ENCODE measurements at places on chromosomes 11 and 22.

DNA sequence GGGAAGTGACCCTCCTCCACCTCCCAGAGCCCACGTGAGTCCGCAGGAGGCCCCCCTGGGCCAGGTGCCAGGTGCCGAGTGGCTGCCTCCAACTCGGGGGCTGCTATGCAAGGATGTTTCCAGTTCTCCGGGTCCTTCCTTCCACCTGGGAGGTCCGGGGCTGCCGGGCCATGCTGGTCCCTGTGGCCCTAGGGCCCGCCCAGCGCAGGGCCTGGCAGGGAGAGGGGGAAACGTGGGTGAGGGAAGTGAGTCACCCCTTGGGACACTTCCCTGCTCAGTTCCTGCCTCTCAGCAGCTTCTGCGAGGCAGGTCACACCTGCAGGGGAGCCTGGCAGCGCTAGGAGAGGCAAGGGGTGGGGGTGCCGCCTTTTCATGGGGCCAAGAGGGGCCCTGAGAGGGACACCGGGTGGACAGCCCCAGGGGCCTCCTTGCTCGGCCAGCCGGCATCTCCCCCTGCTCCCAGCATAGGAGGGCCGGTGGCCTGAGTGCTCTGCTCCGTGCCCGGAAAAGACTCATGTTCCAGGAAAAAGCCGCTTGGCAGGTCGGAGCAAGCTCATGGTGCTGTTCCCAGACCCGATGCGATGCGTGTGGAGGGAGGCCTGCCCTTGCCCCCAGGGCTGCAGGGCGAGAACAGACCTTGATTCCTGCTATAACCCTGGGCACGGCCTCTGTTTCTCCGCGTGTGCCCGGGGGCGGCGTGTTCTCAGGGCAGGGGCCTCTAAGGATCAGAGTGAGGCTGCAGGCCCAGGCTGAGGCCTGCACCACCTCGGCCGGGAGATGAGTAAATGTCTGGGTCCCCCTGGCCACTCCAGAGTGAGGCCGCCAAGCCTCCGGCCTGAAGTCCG, 30.3 kb upstream of the WNT7B start:
- no peak for DNase-seq

DNA sequence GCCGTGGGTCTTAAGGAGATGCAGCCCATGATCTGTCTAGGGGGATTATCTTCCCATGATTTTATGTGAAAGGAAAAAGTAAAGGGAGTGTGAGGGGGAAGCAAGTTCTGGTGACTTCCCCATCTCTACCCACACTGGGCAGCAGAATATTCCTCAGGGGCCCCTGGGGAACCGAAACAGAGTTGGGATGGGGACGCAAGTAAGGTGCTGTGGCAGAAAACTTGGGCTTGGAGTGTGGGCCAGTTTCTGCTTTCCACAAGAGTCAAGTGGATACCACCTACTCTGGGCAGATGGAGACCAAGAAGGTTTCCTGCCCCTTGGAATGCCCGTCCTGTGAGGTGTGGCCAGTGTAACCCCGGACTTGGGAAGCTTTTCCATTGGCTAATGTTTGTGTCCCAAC, 64.4 kb downstream of the SGSM3 start:
- DNase-seq: no peak

DNA sequence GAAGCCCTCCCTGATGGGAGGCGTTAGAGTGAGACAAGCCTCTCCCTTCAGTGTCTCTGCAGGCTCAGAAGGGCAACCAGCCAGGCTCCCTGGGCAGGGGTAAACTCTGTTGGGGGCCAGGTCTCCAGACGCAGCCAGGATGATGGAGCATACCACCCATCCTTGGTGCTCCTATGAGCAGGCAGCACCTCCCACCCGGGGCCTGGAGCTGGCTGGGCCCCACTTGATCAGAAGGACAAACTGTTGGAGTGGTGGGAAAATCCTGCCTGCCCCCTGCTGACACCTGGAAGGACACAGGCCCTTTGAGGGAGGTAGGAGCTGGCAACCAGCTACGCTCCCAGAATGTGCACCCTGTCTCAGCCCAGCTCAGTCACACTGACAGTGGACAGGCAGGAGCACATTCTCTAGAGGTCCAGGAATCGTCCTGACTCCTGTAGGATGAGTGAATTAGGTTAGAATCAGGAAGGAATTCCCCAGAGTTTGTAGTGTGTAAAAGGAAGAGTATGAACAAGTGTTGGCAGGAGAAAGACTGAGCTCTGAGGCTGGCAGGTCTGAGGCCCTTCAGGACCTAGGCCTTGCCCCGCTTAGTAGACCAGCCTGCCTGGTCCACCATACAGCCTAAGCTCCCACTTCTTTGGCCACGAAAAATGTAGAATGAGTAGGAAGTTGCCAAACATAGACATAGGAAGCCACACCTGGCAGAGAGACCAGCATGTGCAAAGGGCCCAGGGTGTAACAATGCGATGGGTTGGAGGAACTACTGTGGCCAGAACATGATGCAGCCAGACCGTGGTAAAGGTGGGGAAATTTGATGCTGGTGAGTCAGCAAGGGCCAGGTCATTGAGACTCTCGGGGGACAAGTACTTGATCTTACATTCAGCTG, 19.1 kb downstream of the ARHGEF17 start:
- DNase-seq: no peak

DNA sequence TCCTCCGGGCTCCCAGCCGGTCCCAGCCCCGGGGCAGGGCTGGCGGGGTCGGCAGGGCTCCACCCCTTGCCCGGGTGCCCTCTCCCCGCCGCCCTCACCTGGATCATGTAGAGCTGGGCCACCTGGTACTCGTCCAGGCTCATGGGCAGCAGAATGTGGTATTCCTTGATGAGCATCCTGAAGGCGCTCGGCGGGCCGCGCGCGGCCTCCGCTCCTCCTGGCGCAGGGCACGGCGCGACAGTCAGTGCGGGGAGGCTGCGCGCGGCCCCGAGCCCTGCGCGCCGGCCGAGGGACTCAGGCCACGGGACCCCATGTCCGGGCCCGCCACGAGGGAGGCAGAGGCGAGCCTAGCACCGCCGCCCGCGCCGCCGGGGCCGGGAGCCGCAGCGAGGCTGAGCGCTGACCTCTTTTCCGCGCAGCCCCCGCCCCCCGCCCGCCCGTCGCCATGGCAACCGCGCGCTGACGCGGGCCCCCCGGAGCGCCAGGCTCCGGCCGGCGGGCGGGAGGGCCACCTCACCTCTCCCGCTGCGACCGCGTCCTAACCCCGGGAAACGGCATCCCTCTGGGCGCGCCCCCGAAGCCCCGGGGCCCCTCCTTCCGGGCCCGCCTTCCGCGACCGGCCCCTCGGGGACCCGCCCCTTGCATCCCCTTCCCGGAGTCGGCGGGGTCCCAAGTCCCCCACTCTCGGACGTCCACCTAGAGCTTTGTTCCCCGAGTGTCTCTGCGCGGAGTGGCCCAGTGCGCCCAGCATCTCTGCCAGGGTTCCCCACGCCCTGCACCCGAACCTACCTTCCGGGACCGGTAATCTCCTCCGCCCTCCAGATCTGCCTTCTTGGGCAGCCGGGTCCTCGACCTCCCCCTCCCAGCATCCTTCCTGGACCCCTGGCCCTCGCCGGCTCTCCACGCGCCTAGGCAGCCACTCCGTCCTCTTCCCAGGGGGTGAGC, 886 bp downstream of the PITPNM1 start:
- no peak for DNase-seq

DNA sequence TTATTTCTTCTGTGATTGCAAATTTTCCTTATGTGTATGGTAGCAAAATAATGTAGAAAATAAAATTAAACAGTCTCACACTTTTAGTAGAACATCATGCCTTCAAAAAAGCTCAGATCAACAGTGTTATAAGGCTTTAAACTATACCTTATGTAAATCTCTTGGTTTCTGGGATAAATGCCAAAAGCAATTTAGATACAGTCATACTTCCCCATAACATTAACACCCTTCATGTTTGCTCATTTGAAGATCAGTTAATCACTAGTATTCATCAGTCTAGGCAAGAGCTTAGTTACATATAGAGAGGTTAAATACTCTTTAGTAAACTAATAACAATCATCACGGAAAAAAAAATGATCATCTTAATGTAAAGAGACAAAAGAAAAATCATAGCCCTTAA, 421.8 kb upstream of the ANO3 start:
- no peak for DNase-seq

GRCh38 chr11:106395716-106396349, 318.4 kb downstream of the AASDHPPT start:
- DNase-seq: no peak

DNA sequence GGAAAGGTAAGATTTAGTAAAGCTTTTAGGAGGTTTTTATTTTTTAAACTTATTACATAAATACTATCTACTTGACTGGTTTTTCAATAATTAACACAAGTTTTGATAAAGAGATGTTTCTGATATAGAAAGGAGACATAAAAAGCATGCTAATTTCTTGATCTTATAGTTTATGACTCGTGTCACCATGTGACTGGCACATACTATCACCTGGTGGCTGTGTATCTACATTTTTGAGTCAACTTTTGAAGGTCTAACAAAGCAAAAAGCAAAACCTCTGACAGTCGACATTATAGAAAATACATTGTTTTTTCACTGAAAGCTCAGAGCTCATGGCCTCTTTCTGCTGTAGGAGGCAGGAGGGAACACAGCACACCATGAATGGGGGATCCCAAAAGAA, 810 bp downstream of the ACRV1 start:
- no peak for DNase-seq

Data from stimulated activated CD8-positive, alpha-beta memory T cell treated with anti-CD3 and anti-CD28 coated beads, Interleukin-7, amount 100 ng/mL, for 4 hours (primary cell).